ENCODE measurements at places on chromosomes 4 and X. TPM values are rescaled to one million over a fixed set of nuclear protein-coding genes. Genes with fewer than 3 reads are reported as not detected.

The UGT2B17 gene
- total RNA-seq, result not detected

The ANXA10 gene
- total RNA-seq, result 0.94 TPM

The MAGEA1 gene
- not detected for total RNA-seq

DNA sequence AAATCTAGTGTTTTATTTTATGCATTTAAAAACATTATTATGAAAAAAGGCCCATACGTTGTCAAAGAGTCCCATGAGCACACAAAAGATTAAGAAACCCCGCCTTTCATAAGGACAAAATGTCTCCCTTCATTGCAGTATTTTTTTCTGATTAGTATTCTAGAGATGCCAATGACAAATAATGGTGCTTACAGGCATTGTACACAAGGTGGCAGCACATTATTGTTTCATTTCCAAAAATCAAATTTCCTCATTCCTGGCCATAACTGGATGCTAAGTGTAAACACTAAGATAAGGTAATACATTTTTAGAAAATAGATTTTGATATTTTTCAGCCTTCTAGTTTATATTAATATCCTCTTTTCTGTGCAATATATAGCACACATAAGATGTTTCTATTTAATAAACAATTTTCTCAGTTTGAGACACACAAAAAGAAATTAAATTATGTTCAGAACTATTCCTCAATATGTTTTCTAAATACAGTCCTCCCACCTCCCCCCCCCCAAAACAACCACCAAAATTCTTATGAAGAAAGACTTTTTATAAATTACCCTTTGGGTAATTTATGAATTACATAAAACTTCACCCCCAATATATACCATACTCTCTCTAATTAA is 47.7 kb downstream of the TIGD2 start:
- no peak for DNase-seq

DNA sequence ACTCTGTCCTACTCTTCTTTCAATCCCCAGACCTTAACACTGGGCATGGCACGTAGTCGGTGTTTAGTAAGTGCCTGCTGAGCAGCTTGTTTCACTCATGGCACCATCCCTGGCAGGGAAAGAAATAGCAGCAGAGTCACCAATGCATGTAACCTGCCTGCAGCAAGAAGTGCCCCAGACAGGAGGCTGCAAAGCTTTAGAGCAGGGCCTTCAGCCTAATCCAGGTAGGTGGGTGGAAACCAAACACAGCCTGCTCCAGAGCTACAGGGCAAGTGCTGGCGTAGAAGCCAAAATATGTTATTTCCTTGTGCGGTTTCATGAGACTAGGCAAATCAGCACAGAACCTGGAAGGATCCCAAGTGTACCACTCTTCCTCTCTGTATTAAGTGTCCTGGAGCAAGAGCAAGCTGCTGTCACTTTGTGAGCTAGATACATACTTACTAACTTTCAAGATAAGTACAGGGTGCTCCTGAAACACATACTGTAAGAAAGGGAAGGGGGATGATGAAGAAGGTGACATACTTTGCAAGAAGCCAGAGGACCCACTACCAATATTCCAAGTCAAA is 5.5 kb downstream of the PROM1 start:
- DNase-seq, result no peak

DNA sequence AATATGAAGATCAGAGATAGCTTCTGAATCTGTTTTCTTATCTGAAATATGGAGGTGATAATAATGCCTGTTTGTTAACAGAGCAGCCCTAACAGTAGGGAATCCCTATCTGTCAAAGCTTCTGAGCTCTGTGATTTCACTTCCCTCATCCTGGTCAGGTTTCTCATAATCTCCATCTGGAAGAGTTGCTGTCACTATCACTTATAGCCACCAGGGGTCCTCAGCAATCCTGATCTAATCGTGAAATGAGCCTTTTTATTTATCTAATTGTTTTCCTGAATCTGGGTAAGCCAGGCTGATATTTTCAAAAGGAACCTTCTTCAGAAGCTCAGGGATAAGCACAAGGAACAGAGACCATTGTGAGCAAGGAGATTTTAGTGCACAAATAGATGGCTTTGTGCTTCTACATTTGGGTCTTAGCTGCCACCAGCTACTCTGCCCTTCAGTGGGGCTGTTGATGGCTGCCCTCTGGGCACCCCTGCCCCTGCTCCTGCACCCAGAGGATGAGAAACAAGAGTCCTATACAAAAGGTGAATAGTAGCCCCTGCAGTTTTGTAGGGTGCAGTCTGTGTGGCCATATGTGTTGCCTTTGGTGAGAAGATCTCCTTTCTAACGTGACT is 196.4 kb upstream of the RADX start:
- no peak for DNase-seq

GRCh38 chr4:37889849-37890800 is 759 bp upstream of the TBC1D1 start:
- no peak for DNase-seq

- DNase-seq, result no peak
Measured at GRCh38 chr4:28369499-28369898, 1508.9 kb downstream of the STIM2 start.

GRCh38 chr4:76558396-76559235 is 123.6 kb downstream of the SHROOM3 start:
- DNase-seq, result no peak

- DNase-seq, result no peak
Measured at GRCh38 chr4:108540536-108540935, 79.8 kb upstream of the RPL34 start.
